LoVo (cell line): ENCODE measurements at places on chromosomes 3 and 15.

- DNase-seq: no peak
These were observed 9.0 kb upstream of the SELENOT start for GRCh38 chr3:150594150-150594549.

DNA sequence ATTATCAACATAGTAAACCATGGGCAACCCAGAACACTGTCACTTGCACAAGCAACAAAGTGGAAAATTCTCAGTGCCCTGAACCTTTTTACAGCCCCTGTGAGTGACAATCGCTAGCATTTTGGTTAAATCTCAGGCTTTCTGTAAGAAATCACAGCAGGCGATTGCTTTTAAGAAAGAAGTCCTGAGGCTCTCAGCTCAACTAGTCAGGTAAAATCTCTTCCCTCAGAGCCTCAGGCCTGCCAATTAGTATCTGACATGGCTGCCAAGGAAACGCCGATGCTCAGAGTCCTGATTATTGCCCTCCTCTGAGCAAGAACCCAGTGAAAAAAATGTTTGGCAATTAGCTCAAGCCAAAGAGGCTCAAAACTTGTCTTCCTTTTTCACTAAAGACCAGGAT lies 530.8 kb downstream of the DIPK2A start:
- no peak for DNase-seq

DNA sequence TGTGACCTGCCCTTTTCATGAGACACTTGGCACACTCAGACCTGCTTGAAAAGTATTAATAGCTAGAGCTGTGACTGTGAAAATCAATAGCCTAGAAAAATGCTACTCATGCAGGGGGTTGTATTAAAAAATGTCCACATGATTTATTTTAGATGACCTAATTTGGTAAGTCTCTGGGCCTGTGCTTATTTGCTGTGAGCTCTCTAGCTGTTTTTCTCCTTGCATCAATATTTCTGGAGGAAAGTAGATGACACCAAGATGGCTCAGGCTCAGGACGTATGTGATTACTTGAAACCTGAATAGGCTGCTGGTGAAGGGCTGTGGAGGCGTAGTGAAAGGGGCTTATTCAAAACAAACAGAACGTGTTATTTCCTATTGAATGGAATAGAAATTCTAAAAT lies 29.5 kb downstream of the KCNAB1 start:
- no peak for DNase-seq

GRCh38 chr3:46944191-46944590 lies 32.4 kb downstream of the CCDC12 start:
- no peak for DNase-seq

- DNase-seq: peak; percentile 48
These were observed 124.2 kb downstream of the SHQ1 start for GRCh38 chr3:72724070-72724469.

DNA sequence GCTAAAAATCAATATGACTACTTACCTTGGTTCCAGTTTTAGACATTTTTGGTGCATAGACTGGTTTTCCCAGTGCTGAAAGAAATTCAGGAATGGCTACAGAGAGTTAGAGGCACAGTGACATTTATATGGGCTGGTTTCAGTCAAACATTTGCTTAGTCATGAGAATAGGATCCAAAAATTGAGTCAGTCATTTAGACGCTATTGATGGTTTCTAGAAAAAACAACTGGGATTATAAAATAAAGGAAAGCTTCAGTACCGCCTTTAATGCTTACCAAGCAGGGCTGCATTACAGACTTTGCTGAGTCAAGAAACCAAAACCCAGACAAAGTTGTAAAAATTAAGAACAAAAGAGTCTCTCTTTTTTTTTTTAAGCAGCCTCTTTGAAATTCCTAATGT lies at the start of gene CRYGS:
CRYGS (minus strand) TSS at position 100 of the 400 bp plus-strand sequence; CDS start at position 46, 54 bp downstream.
- DNase-seq: no peak

DNA sequence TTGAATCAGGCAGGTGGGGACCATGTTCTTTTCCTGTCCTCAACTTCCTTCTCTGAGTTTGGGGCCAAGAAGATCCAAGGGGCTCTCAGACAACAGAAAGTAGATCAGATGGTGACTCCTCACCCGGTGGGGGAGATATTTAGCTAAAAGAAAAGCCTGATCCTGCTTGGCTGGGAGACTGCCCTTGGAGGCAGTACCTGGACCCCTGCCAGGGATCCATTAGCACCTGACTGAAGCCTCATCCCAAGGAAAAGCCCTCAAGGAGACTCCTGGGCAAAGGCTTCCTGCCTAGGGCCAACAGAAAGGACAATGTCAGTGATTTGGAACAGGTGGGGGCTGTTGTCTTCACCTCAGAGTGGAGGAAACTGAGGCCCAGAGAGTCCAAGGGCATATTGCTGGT lies 33.5 kb upstream of the HHATL start:
- DNase-seq: no peak

- DNase-seq: no peak
These were observed 4.0 kb downstream of the TNK2 start for GRCh38 chr3:195904368-195904767.

GRCh38 chr3:20324664-20325478 lies 138.9 kb upstream of the SGO1 start:
- no peak for DNase-seq

- DNase-seq: peak; percentile 44
These were observed 66.7 kb upstream of the GATA2 start for GRCh38 chr3:128559486-128560225.

DNA sequence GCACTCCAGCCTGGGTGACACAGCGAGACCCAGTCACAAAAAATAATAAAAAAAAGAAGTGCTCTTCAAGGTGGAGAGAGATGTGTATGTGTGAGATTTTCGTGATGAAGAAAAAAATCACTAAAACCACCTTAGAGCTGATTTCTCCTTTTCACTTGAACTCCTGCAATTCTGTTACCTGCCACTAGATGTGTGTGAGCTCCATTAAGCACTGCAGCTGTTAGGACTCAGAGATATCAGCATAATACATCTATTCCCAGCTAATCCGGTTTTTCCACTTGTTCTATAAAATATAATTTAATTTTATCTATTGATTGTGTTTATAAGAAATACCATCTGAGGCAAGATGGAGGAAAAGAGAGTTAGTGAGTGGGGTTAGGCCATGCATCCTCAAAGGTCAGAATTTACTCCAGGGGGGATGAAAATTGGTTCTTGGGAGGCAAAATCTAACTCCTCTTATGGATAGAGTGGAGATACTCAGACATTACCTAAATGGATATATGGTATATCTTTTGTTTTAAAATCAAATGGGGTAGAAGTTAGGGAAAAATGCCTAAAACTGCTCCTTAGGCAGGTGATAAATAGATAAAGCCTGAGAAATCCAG lies 152.7 kb downstream of the IL20RB start:
- DNase-seq: peak; percentile 29

DNA sequence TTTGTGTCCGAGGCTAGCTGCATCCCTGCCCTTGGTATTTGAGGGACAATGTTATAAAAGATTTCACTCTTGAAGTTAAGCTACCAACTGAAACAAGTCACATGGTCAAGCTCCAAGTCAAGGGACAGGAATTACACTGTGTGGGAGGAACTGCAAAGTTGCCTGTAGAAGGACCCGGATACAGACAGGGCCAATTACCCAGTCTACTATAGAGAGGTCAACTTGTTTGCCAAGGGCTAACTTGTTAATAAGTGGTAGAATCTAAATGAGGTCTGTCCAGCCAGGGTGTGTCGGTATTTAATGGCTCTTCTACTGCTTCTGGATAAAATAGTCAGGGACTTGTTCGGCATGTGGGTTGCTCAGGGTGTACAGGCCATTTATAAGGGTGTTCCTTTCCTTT lies 55.7 kb downstream of the PTPRG start:
- DNase-seq: no peak
